OCI-LY7 (cell line): ENCODE measurements at places on chromosomes 2 and 18. TPM values are rescaled to one million over a fixed set of nuclear protein-coding genes. Genes with fewer than 3 reads are reported as not detected.

- DNase-seq = no peak
These were observed 14.0 kb downstream of the ITGA4 start for GRCh38 chr2:181471226-181471625.

Gene GAL3ST2
- 1.1 TPM in 2 replicates for total RNA-seq

DNA sequence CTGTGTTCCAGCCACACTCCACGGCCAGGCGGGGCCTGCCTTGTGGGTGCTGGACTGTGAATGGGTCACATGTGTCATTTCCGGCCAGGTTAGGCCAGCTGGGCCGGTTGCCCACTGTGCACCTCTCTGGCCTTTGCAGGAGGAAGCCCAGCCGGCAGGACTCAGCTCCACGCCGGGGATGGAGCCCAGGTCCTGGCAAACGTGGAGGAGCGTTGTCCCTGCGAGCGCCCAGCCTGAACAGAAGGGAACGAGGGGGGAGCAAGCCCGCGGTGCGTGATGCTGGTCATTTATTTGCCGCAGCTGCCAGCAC, 152.9 kb downstream of the PXDN start:
- no peak for DNase-seq

- no peak for DNase-seq
These were observed 11.0 kb downstream of the LINC00305 start for GRCh38 chr18:64137914-64138313.

DNA sequence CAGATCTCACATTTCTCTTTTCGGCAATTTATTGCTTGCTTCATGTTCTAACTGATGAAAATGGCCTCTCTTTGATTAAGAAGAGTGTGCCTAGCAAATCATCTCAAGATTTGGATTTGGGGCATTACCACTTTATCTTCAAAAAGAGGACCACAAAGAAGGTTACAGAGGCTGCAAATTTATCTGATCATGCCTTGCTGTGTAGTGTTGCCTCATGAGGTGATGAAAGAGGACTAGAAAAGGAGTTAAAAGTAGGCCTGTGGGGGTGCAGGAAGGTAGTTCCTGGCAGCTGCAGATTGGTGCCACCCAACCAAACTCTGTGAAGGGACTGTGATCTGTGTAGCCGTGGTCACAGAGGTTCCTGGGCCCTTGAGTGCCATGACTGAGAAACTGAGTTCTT, 69.2 kb downstream of the PRELID3A start:
- DNase-seq = no peak
